Sigmoid colon (tissue), 7 donors: ENCODE measurements at places on chromosomes 7 and 10. TPM values are rescaled to one million over a fixed set of nuclear protein-coding genes. Genes with fewer than 3 reads are reported as not detected.

COPG2 gene
- total RNA-seq, result 12.7 TPM

FAM170B gene
- not detected for total RNA-seq

ANKRD30A gene
- not detected for total RNA-seq

GRCh38 chr7:12942609-12943008 is 255.2 kb downstream of the ARL4A start:
- H3K27ac ChIP-seq, result no peak overlapping the region
- H3K27me3 ChIP-seq, result no peaks in the 10 kb centered on the region
- no peak overlapping the region for H3K4me3 ChIP-seq
- H3K4me1 ChIP-seq, result peaks cover 7% of the 10 kb centered on the region
- no peaks in the 10 kb centered on the region for H3K36me3 ChIP-seq
- no peak for DNase-seq

- DNase-seq, result no peak
- no peak overlapping the region for H3K4me3 ChIP-seq
- H3K36me3 ChIP-seq, result no peaks in the 10 kb centered on the region
- H3K27me3 ChIP-seq, result no peaks in the 10 kb centered on the region
- no peaks in the 10 kb centered on the region for H3K4me1 ChIP-seq
Observed at GRCh38 chr7:48841739-48842138, 82.6 kb upstream of the CDC14C start.

- H3K36me3 ChIP-seq, result no peaks in the 10 kb centered on the region
- no peaks in the 10 kb centered on the region for H3K4me1 ChIP-seq
- no peak for DNase-seq
- no peak overlapping the region for H3K27ac ChIP-seq
Observed at GRCh38 chr10:109191823-109192222, 731.5 kb downstream of the XPNPEP1 start.

DNA sequence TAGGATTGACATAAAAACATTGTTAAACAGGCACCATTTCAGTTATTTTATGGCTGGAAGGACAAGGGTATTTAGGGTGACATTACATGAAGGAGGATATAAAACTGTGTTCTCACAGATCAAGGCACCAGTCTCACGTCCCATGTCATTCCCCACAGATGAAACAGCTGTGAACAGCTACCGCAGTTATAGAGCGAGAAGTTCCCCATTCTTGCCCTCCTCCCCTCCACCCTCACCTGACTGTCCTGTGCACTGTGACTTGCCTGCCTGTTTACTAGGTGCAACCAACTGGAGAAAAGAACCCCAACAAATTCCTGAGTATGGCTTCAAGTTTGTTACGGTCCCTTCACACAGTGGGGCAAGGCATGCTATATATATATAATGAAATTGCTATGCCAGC is 141.6 kb downstream of the SND1 start:
- DNase-seq, result no peak
- H3K27me3 ChIP-seq, result no peaks in the 10 kb centered on the region
- no peaks in the 10 kb centered on the region for H3K36me3 ChIP-seq
- H3K27ac ChIP-seq, result no peak overlapping the region
- no peak overlapping the region for H3K4me3 ChIP-seq

GRCh38 chr7:105596866-105597265 is 15.6 kb upstream of the EFCAB10 start:
- H3K27ac ChIP-seq, result no peak overlapping the region
- H3K4me3 ChIP-seq, result no peak overlapping the region

GRCh38 chr7:79285756-79286155 is 167.7 kb downstream of the MAGI2 start:
- H3K4me1 ChIP-seq, result peaks cover 30% of the 10 kb centered on the region
- no peak overlapping the region for H3K27ac ChIP-seq
- no peaks in the 10 kb centered on the region for H3K27me3 ChIP-seq
- H3K4me3 ChIP-seq, result no peak overlapping the region
- no peak for DNase-seq
- no peaks in the 10 kb centered on the region for H3K36me3 ChIP-seq

GRCh38 chr7:70619130-70619529 is 512.8 kb upstream of the GALNT17 start:
- H3K36me3 ChIP-seq, result no peaks in the 10 kb centered on the region
- DNase-seq, result no peak
- H3K4me1 ChIP-seq, result peaks cover 12% of the 10 kb centered on the region
- no peak overlapping the region for H3K27ac ChIP-seq
- H3K4me3 ChIP-seq, result no peak overlapping the region

DNA sequence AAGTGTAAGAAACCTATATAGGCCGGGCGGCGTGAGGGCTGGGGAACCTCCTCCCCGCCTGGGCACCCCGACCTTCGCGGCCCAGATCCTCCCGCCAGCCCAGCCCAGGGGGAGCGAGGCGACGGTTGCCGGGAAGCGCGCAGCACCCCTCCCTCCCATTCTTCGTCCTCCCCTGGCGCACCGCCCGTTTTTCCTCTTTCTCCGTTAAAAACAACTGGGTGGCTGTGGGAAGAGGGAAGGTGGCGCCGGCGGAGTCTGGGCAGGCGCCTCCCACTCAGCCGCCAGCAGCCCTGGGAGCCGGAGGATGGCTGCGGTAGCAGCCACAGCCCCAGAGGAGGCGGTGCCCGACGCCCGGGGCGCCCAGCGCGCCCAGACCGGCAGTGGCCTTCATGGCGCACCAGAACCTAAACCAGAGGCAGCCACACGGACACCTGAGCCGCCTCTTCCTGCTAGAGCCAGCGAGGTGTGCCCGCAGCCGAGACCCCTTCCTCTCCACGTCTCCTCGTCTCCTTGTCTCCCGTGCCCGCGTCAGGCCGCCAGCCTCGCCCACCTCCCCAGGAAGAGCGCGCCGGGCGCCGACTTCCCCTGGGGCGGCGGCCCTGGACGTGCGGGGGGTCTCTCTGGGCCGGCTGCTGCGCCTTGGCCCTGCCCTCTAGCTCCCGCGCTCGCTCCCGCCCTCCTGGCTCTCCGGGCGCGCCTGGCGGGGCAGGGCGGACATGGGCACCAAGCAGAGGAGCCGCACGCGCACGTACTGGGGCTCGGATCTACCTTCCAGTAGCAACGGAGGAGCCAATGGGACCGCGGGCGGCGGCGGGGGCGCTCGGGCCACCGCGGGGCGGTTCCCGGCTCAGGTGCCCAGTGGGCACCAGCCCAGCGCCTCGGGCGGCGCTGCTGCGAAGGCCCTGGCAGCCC is 32.8 kb upstream of the SFTPD start:
- H3K36me3 ChIP-seq, result no peaks in the 10 kb centered on the region
- peaks cover 18% of the 10 kb centered on the region for H3K4me1 ChIP-seq
- H3K27ac ChIP-seq, result peak overlapping the region; percentile 74
- peaks cover 5% of the 10 kb centered on the region for H3K27me3 ChIP-seq

DNA sequence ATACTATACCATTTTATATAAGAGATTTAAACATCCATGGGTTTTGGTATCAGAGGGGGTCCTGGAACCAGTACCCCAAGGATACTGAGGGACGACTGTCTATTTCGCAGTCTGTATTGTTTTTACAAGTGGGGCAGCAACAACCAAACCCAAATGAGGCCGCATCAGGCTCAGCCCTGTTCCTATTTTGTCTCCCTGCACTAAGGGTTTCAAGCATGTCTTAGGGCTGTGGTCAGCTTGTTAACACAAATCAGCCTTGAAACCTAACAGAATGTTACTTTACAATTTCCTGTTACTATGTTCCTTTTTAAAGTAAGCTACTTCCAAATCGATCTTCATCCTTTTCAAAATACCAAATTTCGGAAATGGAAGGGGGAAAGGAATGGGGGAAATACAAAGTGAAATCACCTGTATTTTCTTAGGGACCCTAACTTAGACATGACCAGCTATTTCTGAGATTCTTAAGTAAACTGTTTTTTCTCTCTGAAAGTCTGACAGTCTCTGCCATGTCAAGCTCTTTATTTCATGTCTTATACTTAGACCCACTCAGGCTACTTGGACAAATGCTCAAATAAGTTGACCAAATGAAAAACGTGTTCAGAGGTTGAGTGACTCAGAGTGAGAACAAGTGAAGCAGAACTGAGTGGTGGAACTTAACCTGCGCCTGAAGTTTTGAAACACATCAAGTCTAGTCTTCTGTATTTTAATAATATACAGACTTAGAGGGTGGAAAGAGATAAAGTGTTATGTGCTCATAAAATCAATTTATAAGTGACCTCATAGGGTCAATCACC is 75.8 kb downstream of the C1GALT1 start:
- no peaks in the 10 kb centered on the region for H3K27me3 ChIP-seq
- no peaks in the 10 kb centered on the region for H3K36me3 ChIP-seq
- no peaks in the 10 kb centered on the region for H3K4me1 ChIP-seq
- H3K4me3 ChIP-seq, result no peak overlapping the region

GRCh38 chr7:150450491-150451001 is at the start of gene GIMAP8:
Gene GIMAP8, plus strand, starts transcription at chr7:150450630. Its CDS starts 16,069 bp downstream, at chr7:150466699.
- peak within 1 kb of the TSS; percentile 44 for H3K4me3 ChIP-seq
- H3K27me3 ChIP-seq, result peaks cover 10% of the 10 kb centered on the region
- peak; percentile 80 for DNase-seq
- H3K36me3 ChIP-seq, result no peaks in the 10 kb centered on the region

DNA sequence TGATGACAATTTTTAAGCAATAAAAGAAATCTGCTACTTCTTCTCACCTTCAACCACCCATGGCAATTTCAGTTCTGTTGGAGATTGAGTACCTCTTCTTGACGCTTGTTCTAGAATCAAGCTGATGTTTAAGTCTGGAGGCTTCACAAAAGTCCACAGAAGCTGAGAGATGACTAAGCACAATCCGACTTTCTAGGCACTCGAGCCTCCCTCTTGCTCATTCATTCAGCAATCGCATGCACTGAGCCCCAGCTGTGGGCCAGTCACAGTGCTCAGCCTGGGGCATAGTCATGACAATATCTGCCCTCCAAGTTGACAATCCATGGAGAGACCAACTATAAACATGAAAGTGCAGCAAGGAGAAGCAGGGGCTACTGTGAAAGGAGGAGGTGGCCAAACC is 103.2 kb downstream of the IPMK start:
- no peaks in the 10 kb centered on the region for H3K27me3 ChIP-seq
- H3K4me1 ChIP-seq, result no peaks in the 10 kb centered on the region
- no peaks in the 10 kb centered on the region for H3K36me3 ChIP-seq
- no peak overlapping the region for H3K4me3 ChIP-seq
- DNase-seq, result no peak

- no peaks in the 10 kb centered on the region for H3K4me1 ChIP-seq
- H3K27ac ChIP-seq, result no peak overlapping the region
- H3K36me3 ChIP-seq, result no peaks in the 10 kb centered on the region
- DNase-seq, result no peak
- H3K27me3 ChIP-seq, result no peaks in the 10 kb centered on the region
- no peak overlapping the region for H3K4me3 ChIP-seq
Observed at GRCh38 chr7:111364413-111364812, 197.9 kb downstream of the IMMP2L start.

GRCh38 chr7:69799048-69799697 is 200.9 kb downstream of the AUTS2 start:
- H3K4me1 ChIP-seq, result no peaks in the 10 kb centered on the region
- no peak overlapping the region for H3K27ac ChIP-seq
- no peaks in the 10 kb centered on the region for H3K36me3 ChIP-seq
- H3K4me3 ChIP-seq, result no peak overlapping the region

GRCh38 chr7:82050792-82051191 is 280.9 kb upstream of the HGF start:
- DNase-seq, result no peak
- H3K27me3 ChIP-seq, result no peaks in the 10 kb centered on the region
- H3K4me3 ChIP-seq, result no peak overlapping the region
- peak overlapping the region; percentile 77 for H3K27ac ChIP-seq
- H3K4me1 ChIP-seq, result peaks cover 57% of the 10 kb centered on the region

- DNase-seq, result no peak
- no peak overlapping the region for H3K4me3 ChIP-seq
- H3K4me1 ChIP-seq, result peaks cover 10% of the 10 kb centered on the region
Observed at GRCh38 chr7:49635800-49636199, 137.6 kb upstream of the VWC2 start.

- H3K27ac ChIP-seq, result peak overlapping the region; percentile 55
- no peaks in the 10 kb centered on the region for H3K4me1 ChIP-seq
- H3K4me3 ChIP-seq, result no peak overlapping the region
- no peaks in the 10 kb centered on the region for H3K36me3 ChIP-seq
Observed at GRCh38 chr10:114577133-114577532, 80.9 kb downstream of the ABLIM1 start.
